ENCODE measurements at places on chromosomes 12 and 14. TPM values are rescaled to one million over a fixed set of nuclear protein-coding genes. Genes with fewer than 3 reads are reported as not detected.

GRCh38 chr14:59425322-59425935 lies 39.8 kb downstream of the GPR135 start:
- no peak for DNase-seq

GRCh38 chr14:55071870-55072640 lies 20.6 kb downstream of the MAPK1IP1L start:
- peak; percentile 60 for DNase-seq

- peak; percentile 66 for DNase-seq
Observed at GRCh38 chr12:8991371-8992345, 2.3 kb downstream of the KLRG1 start.

GRCh38 chr12:27486961-27487360 lies 37.0 kb upstream of the PPFIBP1 start:
- DNase-seq: peak; percentile 6

- DNase-seq: no peak
Observed at GRCh38 chr12:40646456-40646855, 45.8 kb upstream of the CNTN1 start.

DNA sequence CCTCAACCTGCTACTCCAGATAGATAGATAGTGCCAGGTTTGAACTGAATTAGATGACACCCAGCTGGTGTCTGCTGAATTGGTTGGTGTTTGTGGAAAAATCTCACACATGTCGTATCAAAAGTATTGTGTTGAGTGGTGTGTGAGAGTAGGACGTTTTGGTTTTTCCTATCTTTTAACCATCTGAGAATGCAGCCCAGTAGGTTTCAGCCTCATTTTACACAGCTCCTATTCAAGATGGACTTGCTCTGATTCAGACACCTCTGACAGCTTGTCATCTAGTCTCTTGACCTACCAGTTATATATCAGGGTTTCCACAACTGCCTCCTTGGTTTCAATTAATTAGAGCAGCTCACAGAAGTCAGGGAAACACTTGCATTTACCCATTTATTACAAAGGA lies 254.4 kb downstream of the KTN1 start:
- no peak for DNase-seq

DNA sequence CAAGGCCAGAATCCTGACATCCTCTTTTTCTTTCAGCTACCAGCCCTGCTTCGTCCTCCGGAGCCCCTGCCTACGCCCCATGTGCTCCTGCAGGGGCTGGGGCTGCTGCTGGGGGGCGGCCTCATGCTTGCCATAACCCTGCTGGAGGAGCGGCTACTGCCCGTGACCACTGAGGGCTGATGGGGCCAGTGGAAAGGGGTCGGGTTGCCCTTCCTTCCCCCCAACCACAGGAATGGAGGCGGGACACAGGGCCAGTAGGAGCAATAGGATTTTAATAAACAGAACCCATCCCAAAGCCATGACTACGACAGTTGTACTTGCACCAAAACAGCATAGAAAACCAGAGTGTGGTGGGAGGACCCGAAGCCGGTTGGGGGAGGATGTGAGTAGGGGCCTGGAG lies 7.7 kb downstream of the SLC39A5 start:
- DNase-seq: no peak

DNA sequence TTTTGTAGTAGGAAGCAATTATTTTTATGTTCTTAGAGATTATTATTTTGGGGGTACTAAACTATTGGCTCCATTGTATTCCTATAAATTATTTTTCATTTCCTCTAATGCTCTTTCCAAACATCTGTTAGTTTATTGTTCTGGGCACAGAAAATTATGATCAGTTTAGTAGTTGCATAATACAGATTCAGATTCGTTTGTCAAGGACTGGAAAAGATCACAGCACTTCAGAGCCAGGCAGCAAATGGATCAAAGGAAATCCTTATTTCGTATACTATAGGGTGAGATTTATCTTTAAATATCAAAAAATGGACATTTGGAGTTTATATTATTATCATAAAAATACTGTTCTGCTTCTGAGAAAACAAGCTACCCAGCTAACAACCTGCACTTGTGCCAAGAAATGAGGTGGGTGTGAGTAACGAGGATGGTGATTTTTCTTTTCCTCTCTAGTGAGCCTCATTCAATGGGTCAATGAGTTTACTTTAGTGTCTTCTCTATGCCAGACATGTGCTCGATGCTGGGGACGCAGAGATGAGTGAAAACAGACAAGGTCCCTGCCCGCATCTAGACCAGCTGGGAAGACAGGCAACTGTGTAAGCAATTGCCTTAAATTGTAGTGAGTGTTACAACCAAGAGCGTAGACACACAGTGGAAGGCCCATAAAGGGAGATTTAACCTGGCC lies 208.6 kb upstream of the PLXNC1 start:
- no peak for DNase-seq

DNA sequence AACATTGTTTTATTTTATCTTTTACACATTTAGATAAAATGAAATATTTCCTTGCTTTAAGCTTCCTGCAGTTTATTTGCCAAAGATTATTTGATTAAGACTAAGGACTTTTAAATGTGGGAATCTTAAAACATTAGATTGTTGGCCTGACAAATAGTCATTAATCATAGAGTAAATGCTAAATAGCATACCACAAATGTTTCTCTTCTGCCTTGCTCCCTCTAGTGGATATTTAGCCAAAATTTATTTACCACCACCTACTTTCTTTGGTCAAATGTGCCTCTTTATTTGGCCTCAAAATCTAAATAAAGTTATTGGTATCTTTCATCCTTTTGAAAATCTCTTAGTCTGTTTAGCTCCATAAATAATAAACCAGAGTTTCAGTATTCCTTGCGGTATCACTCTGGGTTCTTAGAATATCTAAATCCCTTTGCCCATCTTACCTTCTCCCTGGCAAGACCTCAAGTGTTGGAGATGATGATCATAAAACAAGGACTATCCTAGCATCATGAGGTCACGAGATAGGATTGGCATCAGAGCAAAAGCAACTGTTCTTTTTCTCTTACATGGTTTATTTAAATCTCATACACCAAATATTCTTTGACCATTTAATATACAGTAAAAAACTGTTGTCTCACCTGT lies 150.6 kb upstream of the AEBP2 start:
- no peak for DNase-seq

GRCh38 chr14:81392976-81393643 lies 7.0 kb downstream of the STON2 start:
- no peak for DNase-seq

GRCh38 chr12:90569685-90570084 lies 385.3 kb downstream of the CCER1 start:
- DNase-seq: no peak

- DNase-seq: no peak
Observed at GRCh38 chr12:105296116-105297089, 34.1 kb upstream of the C12orf75 start.

- DNase-seq: peak; percentile 87
Observed at GRCh38 chr12:68374307-68374982, 42.3 kb upstream of the MDM1 start.

GRCh38 chr12:62331306-62331705 lies 71.1 kb downstream of the USP15 start:
- no peak for DNase-seq

GRCh38 chr14:70724110-70724509 lies 82.4 kb downstream of the TTC9 start:
- DNase-seq: no peak

- no peak for DNase-seq
Observed at GRCh38 chr14:96383445-96383844, 8.5 kb upstream of the AK7 start.

DNA sequence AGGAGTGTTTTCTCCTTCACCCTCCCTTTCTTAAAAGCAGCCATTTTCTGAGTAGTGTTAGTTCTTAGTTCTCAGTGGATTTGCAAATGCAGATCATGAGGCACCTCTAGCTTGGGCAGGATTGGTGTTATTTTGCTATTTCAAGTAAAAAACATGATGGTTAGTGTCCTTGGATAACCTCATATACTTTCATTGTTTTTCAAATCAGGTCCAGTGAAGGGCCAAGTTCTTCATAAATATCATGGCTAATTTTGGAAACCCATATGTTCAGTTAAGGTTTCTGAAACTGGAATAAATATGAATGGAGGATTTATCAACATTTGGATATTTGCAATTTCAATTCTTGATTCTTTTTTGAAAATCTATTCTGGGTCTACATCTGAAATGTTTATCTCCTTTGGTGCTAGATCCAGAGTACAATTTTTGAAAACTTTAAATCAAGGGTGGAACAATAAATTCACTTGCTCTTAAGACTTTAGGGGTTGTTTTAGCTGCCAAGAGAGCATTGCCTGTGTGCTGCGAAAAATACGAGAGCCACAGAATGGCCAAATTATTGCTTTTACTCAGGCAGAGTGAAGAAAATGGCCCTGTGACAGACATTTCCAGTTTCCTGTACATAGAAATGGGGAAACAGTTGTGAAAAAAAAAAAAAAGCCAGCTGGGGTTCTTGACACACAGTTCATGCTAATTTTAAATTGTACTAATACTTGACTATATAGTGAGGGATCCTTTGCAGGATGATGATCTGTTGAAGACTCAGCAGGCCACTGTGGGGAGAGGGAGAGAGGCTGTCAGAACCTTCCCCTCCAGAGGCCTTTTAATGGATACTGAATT lies 104.6 kb downstream of the BICD1 start:
- DNase-seq: no peak

DNA sequence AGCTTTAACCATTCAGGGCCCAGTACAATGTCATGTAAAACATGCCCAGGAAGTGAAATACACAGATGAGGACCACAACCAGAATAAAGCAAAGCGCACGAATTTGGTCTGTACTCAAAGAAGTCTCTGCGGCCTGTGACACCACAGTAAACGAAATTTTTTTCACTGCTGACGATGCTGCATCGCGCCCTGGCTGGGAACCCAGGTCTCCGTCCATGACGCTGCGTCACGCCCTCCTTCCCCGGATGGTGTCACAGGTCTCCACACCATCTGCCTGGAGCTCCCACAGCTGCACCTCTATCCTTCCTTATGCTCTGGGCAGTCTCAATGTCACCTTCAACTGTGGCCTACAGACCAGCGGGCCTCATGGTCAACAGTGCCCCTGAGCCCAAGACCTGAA lies 17.8 kb downstream of the ANKLE2 start:
- DNase-seq: no peak

DNA sequence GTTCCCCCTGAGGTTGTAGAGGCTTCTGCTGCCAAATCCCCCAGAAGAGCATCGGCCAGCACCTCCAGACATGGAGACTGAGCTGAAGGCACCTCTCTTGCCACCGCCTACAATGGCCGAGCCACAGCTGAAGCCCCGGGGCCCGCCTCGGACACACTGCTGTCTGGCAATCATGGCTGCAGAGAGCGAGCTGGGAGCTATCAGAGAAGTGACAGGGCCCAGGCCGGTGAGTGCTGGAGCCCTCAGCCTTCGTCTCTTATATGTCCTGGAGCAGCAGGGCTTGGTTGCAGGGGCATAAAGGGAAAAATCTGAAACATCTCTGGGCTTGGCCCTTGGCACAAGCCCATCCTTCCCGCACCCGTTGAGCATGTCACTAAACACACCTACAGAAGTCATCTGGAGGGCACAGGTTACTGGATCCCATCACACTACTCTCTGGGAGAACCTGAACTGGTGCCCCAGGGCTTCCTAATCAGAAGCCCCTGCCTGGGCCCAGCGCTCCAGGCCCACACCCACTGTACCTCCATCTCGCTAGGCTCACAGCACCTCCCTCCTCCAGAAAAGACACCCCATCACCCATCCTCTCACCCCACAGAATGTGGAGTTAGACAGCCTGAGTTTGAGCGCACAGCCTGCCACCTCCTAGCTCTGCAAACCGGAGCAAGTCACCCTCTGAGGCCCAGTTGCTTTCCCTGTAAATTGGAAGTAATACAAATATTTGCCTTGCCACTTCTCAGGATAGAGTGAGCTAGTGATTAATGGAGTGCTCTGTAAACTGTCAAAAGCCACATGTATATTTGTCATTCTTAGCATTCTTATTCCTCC lies at the start of gene KRT4:
Gene KRT4, minus strand, starts transcription at position 232 of the 825 bp plus-strand sequence. Its CDS starts 58 bp downstream, at position 174.
- DNase-seq: no peak

GRCh38 chr12:69348162-69348938 lies at the start of gene LYZ:
LYZ (plus strand) TSS chr12:69348381; CDS start chr12:69348409, 28 bp downstream.
- DNase-seq: no peak

SP7 gene
- not detected for total RNA-seq

PLEKHG7 gene
- not detected for total RNA-seq

LMNTD1 gene
- total RNA-seq: not detected

CCDC184 gene
- total RNA-seq: 0.38 TPM

MSRB3 gene
- total RNA-seq: not detected
